ENCODE measurements at places on chromosomes 4 and X.

DNA sequence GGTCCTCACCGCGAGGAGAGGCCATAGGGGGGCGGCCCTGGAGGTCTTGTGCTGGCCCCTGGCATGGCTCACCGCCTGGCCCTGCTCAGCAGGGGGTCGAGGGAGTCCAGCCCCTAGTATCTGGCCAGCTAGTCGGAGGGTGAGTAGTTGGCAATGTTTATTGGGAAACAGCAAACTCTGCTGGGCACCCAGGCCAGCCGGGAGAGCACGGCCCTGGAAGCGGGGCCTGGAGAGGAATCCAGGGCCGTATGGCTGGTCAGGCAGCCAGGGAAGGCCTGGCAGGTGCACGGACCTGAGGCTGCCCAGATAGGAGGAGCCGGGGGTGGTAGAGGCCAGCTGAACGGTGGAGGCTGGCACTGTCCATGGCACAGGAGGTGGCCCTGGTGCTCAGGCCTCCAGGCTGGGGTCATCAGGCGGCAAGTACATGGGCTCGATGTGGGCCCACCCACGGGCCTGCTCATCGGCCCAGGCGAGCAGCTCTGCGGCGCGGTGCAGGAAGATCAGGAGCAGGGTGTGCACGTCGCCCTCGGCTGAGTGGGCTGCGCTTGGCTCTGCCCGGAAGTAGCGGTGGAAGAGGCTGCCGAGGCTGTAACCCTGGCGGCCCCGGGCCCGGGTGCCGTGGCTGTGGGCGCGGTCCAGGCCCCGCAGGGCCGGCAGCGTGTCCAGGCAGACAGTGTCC, 1.4 kb downstream of the TREX2 start:
- ATAC-seq = no peak

DNA sequence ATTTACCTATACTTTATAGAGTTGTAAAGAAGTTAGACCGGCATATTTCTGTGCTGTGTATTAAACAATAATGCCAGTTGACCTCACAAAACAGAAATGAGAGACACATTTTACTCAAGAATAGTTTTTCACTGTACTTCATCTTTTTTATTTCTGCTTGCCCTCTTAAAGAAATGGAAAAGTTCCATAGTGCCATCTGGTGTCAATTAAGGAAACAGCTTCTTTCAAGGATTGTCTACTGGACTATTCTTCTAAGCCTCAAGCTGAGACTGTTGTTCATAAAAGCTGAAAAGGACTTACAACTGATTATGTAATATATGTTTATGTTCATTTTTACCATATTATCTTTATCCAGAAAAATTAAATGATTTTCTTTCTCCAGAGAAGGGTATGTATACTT, 1523.7 kb downstream of the ARAP2 start:
- no peak for ATAC-seq

DNA sequence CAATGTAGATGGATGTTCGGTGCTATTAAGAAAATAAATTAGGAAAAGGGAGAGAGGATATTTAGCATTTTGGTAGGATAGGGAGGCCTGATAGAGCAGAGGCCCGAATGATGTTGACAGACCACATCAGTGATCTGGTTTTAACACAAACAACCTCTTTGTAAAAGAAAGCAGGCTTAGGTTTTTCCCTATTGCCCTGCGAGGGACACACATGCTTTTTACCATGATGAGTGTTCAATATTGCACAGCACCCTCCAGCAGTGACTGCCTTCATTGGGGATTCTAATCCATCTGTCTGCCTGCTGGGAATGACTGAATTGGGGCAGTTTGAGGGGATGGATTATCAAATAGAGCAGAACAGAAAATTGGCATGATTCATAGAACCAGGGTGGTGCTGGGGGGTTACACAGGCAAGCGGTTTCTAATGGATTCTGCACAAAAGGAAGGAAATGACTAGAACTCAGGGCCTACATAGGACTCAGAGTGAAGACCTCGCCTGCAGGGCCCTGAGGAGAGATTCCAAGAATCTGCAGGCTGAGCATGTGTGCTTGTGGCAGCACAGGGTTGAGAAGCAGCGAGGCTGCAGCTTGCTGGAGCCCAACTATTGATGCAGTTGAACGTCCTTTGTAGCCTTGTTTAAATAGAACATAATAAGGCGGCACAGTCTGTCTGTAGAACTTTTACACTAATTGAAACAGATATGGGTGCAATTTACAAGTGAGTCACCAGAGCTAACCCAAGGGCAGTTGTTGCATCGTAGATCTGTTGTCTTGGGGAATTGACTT, 58.0 kb downstream of the RHOH start:
- ATAC-seq = peak; percentile 38

- no peak for ATAC-seq
Observed at GRCh38 chr4:46404981-46405380, 15.1 kb upstream of the GABRA2 start.

DNA sequence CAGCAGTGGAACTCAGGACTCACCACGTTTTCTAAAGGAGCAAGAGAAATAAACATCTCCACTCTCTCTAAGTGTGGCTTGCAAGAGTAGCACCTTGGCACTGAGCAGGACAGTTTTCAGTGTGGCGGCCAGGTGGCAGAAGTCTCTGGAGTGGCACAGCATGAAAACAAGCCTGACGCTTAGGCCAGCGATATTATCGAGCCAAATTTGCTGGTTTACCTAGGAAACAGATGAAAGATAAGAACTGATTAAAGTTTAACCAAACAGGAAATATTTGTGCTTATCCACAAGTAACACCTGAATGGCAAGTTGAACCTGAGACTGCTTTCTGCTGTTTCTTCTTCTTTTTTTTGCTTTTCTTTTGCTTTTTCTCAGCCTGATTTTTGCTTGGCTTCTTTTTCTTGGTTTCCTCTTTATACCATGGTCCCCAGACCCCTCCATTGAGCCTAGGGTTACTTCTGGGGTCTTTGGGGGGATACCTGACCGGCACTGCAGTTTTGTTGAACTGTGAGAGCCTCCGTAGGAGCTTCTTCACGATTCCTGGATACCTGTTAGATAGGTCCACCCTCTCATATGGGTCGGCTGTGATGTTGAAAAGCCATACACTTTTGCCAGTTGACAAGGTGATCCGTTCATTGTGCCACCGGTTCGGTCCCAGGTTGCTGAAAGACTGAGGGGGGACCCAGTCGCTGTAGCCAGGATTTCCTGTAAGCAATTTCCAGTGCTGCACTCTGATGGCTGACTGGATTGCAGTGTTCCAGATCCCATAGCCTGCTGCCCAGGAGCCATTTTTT, 77.3 kb downstream of the ARSJ start:
- ATAC-seq = no peak

- no peak for ATAC-seq
Observed at GRCh38 chr4:53674903-53675302, 83.6 kb upstream of the LNX1 start.

DNA sequence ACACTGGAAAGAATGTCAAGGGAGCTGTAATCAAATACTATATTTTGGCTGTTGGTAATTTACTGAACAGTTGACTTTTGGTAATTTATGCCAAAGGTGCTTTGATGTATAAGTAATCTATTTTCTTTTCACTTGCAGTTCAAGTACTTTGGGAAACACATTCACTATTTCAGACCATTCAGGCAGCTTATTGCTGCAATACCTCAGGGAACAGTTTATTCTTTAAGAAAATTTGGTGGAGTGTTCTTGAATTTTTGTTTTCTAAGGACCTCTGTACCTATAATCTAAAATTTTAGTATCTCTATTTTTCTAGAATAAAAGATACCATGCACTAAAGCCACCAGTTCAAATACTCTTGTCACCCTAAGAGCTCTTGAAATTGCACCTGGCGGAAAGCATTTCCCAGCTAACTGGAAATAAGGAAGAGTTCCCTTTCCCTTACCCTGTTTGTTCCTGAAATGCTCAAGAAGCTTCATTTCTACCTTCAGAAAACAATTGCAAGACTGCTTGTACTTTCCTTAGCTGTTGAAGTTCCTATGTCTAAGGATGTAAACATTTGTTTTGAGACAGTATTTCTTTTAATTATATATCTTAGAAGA, 633.5 kb upstream of the FAT1 start:
- no peak for ATAC-seq

GRCh38 chrX:2694914-2695267, 3.8 kb downstream of the CD99 start:
- ATAC-seq = no peak

- no peak for ATAC-seq
Observed at GRCh38 chrX:113212052-113212451, 371.4 kb upstream of the AMOT start.

GRCh38 chr4:129176864-129177263, 80.9 kb downstream of the C4orf33 start:
- ATAC-seq = no peak

DNA sequence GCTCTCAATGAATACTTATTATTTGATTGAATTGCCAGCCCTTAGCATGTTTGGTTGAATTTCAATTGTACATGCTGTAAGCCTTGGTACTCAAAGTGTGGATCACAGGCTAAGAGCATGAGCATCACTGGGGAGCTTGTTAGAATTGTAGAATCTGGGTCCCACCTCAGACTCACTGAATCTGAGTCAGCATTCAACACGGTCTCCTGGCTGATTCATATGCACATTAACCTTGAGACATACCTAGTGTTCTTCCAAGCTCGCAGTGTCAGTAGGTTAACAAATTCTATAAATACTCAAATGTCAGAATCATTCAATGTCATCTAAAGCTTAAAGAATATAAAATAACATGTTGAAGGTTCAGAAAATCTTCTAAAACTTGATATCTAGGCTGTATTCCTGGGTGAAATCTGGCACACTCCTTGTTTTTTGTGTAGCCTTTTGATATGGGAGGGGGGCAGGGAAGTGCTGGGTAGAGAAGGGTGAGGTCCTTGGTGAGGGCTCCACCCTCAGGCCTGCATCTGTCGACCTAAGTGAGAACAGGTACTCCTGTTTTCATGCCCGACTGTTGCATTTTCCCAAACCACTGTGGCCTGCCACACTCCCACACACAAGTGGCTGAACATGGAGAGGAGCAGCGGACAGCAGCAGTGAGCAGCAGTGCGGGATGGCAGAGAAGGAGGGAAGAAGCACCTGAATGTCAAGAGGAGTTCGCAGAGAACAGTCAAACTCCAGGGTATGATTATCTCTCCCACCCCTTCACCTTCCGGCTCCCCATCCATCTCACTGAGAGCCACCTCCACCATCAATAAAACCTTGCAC, 529.6 kb upstream of the IGFBP7 start:
- no peak for ATAC-seq

GRCh38 chrX:19750028-19750782, 137.2 kb downstream of the SH3KBP1 start:
- no peak for ATAC-seq

- ATAC-seq = no peak
Observed at GRCh38 chr4:139540632-139541031, 15.4 kb downstream of the SETD7 start.

DNA sequence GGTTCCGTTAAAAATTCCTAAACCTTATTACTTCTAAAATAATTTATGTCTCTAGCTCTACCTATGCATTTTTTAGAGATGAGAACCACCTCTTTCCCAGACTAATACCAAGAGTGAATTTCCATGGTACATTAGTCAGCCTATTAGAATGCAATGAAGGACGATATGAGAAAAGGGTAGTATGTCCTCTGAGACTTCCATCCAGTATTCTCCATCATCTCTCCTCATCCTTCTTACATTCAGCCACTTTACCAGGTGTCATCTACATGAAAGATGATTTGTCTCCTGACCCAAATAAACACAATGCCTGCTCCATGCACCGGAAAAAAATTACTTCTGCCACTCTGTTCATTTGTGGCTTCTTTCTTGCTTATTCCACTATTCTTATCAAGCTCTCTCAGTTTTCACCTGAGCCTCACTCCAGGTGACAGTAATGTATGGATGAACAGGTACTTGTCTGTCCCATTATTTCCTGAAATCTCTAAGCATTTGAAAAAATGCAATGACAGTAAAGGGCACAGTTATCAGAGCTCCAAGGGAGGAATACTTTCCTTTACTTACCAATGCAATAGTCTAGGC, 97.9 kb downstream of the MAB21L2 start:
- no peak for ATAC-seq
